ENCODE measurements at places on chromosomes 4 and X. TPM values are rescaled to one million over a fixed set of nuclear protein-coding genes. Genes with fewer than 3 reads are reported as not detected.

Gene TRIM61
- 2.2 TPM for polyA plus RNA-seq

Gene PNMA6A
- polyA plus RNA-seq = 0.15 TPM

Gene CCNB3
- 0.05 TPM for polyA plus RNA-seq

Gene SPANXN4
- polyA plus RNA-seq = not detected

Gene RTL5
- 1.7 TPM for polyA plus RNA-seq

Gene ELK1
- 24.1 TPM for polyA plus RNA-seq

Gene NAA11
- not detected for polyA plus RNA-seq

Gene SMIM43
- 6.0 TPM for polyA plus RNA-seq

Gene C4orf54
- polyA plus RNA-seq = not detected

Gene TMSB15A
- 35.6 TPM for polyA plus RNA-seq

Gene MAB21L2
- polyA plus RNA-seq = 3.3 TPM

Gene NSUN7
- polyA plus RNA-seq = 0.11 TPM

Gene ZNF157
- 0.07 TPM for polyA plus RNA-seq

Gene HPSE
- 0.32 TPM for polyA plus RNA-seq

Gene PAGE2
- polyA plus RNA-seq = not detected

Gene ADGRG4
- not detected for polyA plus RNA-seq

Gene PAGE5
- polyA plus RNA-seq = not detected

Gene MTMR8
- not detected for polyA plus RNA-seq

Gene CCDC160
- 0.06 TPM for polyA plus RNA-seq

Gene IBSP
- polyA plus RNA-seq = not detected

Gene EDNRA
- 28.4 TPM for polyA plus RNA-seq

Gene NHS
- 2.0 TPM for polyA plus RNA-seq

Gene MRPS18C
- polyA plus RNA-seq = 40.1 TPM

Gene HAND2
- 2.2 TPM for polyA plus RNA-seq

Gene BTC
- polyA plus RNA-seq = not detected

Gene IL2RG
- not detected for polyA plus RNA-seq

Gene CXorf65
- not detected for polyA plus RNA-seq

Gene CXXC4
- 0.02 TPM for polyA plus RNA-seq

Gene SLC6A14
- not detected for polyA plus RNA-seq

Gene LRAT
- polyA plus RNA-seq = not detected

Gene RHOH
- polyA plus RNA-seq = not detected

Gene DSPP
- not detected for polyA plus RNA-seq

Gene MID1
- polyA plus RNA-seq = 42.0 TPM

Gene MAP7D2
- 0.27 TPM for polyA plus RNA-seq

Gene GPR173
- polyA plus RNA-seq = 3.8 TPM

All from AG04450 (cell line).